GM19239 (cell line): ENCODE measurements at places on chromosomes 2 and 18.

DNA sequence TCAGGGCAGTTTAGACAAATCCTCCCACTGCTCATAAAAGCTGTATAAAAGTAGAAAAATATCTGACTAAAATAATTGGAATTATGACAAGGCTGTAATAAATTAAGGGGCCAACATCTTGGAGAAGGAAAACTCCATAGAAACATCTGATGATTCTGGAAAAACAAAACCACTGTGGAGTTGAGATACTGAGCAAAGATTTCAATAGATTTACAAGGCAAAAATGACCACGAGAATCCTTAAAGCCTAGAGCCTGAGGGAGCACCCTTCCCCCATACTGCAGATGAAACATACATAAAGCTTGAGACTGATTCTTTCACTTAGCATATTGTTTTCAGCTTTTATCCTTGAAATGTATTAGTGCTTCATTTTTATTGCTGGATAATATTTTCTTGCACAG is 286.4 kb upstream of the MMADHC start:
- DNase-seq = no peak

DNA sequence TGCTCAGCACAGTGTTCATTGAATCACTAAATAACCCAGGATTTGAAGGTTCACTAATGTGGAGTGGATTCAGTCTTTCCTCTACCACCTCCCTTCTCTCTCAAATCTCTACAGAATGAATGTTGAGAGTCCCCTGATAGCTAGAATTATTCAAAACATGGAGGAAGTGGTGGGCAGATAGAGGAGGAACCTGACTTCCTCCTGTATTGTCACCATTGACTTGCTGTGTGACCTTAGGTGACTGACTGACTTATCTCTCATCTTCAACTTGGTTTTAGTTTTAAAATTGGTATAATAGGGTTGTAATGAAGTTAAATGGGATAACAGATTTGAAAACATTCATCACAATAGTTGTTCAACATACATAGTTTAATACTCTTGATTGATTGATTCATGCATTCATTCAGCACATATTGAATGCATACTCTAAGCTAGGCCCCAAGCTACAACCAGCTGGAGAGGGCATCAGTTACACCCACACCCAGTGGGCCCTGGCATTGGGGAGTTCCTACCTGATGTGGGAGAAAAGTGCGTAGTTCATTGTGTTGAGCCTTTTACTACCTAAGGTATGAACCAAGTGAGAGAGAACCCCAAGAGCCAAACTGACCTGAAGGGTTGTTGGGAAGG is 96.0 kb downstream of the WDR7 start:
- DNase-seq = no peak

DNA sequence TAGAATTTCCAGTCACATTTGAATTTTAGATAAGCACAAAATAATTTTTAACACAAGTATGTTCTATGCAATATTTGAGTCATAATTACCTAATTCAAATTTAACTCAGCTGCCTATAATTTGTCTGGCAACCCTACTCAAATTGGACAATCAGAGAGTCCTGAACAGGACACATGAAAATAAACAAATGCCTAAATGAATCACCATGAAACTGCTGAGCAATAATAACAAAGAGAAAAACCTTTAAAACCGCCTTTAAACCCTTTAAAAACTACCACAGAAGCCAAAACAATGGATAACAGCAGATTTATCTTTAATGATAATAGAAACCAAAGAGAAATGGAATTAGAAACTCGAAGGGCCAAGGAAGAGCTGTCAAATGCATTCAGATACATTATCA is 39.5 kb downstream of the ARL4C start:
- DNase-seq = no peak

- DNase-seq = no peak
Measured at GRCh38 chr2:159175182-159175581, 111.3 kb downstream of the WDSUB1 start.

DNA sequence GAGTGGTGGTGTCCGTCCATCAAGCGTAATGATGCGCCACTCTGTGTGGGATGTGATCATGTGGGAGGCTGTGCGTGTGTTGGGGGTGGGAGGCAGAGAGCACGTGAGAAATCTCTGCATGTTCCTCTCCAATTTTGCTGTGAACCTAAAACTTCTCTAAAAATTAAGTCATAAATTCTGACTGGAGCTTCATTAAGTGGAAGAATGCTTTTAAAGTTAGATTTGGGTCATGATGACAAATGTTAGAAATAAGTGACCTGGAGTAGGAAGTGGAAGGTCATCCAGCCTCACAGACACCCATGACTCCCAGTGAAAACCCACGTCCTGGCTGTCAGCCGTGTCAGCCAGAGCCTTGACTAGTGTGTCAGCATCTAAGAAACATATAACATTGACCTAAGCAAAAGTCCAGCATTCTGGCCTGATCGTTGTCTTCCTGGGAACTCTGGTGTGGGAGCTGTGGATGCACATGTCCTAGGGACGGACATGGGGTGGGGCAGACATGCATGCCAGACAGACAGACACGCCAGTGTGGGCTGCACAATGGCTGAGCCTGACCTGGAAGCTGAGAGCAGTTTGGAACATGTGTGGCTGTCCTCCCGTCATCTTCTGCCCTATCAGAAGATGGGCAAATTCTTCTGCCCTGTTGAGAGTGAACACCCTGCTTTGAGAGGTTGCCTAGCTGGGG is 245.6 kb downstream of the FAM210A start:
- no peak for DNase-seq

GRCh38 chr2:109582928-109583895 is 30.6 kb downstream of the SEPTIN10 start:
- DNase-seq = no peak
